ENCODE measurements at places on chromosomes 1 and 21. TPM values are rescaled to one million over a fixed set of nuclear protein-coding genes. Genes with fewer than 3 reads are reported as not detected.
A peak's percentile ranks its signal among the peaks of the same experiment; 100 is the strongest.

The FAM43B gene
- total RNA-seq: 0.25 TPM

The HTR6 gene
- not detected for total RNA-seq

The CLEC20A gene
- total RNA-seq: not detected

The CCDC27 gene
- 0.17 TPM for total RNA-seq

DNA sequence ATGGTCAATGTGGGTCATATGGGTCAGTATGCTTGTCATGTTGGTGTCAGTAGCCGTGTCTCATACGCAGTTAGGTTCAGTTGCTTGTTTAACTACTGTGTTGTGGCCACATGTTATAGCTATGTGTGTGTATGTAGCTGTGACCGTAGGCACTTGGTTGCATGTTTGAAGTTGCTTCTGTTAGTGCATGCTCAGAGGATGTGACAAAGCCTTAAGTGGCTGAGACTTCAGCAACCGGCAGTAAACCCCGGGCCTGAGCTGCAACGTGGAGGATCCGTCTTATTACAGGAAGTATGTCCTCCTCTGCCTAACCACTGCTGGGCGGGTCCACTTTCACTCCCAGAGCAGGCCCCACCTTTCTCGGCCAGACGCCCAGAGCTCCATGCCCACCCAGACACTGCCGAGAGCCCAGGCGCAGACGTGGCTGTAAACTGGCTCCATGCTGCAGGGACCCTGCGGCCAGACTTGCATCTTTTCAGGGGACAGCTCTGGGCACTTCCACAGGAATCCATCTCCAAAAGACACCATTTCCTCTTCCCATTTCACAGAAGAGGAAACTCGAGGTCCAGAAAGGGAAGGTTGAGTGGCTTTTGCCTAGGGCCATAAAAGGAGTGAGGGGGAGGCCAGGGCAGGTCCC, 2.2 kb downstream of the TCEA3 start:
- H3K4me3 ChIP-seq: peak overlapping the region; percentile 75
- peak; percentile 73 for DNase-seq
- no peaks in the 10 kb centered on the region for H3K36me3 ChIP-seq

DNA sequence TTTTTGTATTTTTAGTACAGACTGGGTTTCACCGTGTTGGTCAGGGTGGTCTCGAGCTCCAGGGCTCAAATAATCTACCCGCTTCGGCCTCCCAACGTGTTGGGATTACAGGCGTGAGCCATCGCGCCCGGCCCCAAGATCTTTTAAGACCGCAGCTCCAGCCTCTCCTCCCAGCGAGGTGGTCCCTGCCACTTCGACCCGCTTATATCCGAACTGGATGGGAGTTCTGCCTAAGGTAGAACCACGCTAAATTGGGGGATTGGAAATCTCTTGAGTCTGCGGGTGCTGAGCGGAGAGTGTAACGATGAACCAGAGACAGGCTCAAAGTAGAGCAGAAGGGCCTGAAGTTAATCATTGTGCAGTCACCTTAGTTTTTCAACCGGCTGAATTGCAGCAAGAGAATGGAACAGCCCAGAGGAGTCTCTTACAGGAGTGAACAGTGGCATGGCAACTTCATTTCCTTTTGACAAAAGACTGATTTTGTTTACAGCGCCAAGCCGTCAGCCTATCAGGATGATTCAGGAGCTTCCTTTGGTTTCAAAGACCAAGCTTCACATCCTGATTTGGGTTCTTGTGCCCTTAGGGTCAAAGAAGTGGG, 726 bp upstream of the CYB5R1 start:
- no peak for DNase-seq
- H3K27ac ChIP-seq: peak overlapping the region; percentile 99
- peaks cover 34% of the 10 kb centered on the region for H3K36me3 ChIP-seq
- H3K4me1 ChIP-seq: peaks cover 21% of the 10 kb centered on the region
- no peaks in the 10 kb centered on the region for H3K27me3 ChIP-seq

DNA sequence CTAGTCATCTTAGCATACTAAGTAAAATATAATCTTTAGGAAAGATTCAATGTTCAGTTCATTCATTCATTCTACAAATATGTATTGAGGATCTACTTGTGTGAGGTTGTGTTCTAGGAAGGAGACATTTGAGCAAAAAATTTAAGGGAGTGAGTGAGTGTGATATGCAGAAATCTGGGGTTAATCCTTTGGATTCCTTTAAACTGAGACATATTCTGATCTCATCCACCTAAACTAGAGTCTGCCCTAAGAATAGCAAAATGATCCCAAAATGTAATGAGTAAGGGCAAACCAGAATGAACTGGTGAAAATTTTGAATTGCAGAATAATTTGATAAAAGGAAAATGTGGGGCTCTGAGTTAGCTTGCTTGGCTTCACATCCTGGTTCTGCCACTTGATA, 8.6 kb downstream of the UBE2U start:
- no peak overlapping the region for H3K4me3 ChIP-seq
- H3K27ac ChIP-seq: no peak overlapping the region
- no peak for DNase-seq
- no peaks in the 10 kb centered on the region for H3K4me1 ChIP-seq

- no peaks in the 10 kb centered on the region for H3K4me1 ChIP-seq
- no peak overlapping the region for H3K27ac ChIP-seq
- no peaks in the 10 kb centered on the region for H3K36me3 ChIP-seq
- H3K4me3 ChIP-seq: no peak overlapping the region
These were observed 6.3 kb upstream of the KYAT3 start for GRCh38 chr1:88998716-88999115.

GRCh38 chr21:45054227-45054926, 20.0 kb upstream of the ADARB1 start:
- no peak for DNase-seq
- H3K27ac ChIP-seq: no peak overlapping the region
- H3K4me1 ChIP-seq: peaks cover 37% of the 10 kb centered on the region
- H3K4me3 ChIP-seq: no peak overlapping the region
- no peaks in the 10 kb centered on the region for H3K27me3 ChIP-seq
- H3K36me3 ChIP-seq: no peaks in the 10 kb centered on the region

GRCh38 chr1:29894311-29894710, 658.0 kb downstream of the PTPRU start:
- H3K4me3 ChIP-seq: no peak overlapping the region
- no peaks in the 10 kb centered on the region for H3K36me3 ChIP-seq
- H3K27me3 ChIP-seq: peaks cover 12% of the 10 kb centered on the region
- H3K27ac ChIP-seq: no peak overlapping the region
- DNase-seq: no peak

- no peak overlapping the region for H3K4me3 ChIP-seq
- DNase-seq: no peak
- peaks cover 73% of the 10 kb centered on the region for H3K4me1 ChIP-seq
- H3K27me3 ChIP-seq: no peaks in the 10 kb centered on the region
- no peaks in the 10 kb centered on the region for H3K36me3 ChIP-seq
These were observed 12.4 kb downstream of the GALNT2 start for GRCh38 chr1:230079199-230080024.

DNA sequence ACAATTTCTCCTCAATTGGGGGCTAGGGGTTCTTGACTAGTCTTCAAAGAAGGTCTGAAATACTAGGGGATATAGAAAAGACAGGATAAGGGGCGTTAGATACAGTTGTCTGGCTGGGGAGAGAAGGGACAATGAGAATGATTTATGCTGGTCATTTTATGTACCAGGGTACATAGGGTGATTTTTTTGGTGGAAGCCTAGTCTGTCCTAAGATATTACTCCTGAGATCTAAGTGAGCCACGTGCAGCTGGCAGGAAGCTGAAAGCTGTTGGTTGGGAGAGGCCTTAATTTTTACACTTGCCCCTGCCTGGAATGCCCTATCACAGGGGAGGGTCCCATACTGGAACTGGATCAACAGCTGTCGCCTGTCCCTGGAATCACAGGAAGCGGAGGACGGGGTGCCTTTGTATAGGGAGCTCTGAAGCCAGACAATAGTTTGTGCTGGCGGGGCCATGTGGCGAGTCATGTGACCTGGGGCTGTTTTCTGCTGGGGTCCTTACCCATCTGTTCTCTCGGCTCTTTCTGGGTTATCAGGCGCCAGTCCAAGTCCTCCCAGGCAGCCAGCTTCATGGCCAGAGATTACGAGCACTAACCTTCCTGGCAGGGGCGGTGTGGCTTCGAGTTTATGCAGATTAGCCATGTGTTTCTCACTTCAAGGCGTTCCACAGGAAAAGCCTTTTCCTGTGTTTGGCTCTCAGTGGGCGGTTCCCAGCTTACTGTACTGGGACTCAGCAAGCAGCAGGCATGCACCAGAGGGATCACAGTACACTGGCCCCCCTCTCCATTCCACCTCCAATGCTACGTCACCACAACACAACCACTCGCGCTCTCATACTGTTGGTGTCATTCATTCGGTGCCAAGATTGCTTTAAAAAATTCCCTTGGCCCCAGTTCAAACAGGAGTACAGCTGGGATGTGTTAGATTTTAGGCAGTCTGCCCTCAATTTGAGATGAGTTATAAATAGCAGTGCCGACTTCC, 27.5 kb downstream of the ARID1A start:
- peaks cover 6% of the 10 kb centered on the region for H3K36me3 ChIP-seq
- no peaks in the 10 kb centered on the region for H3K27me3 ChIP-seq
- peak overlapping the region; percentile 54 for H3K27ac ChIP-seq
- peaks cover 73% of the 10 kb centered on the region for H3K4me1 ChIP-seq
- H3K4me3 ChIP-seq: peak overlapping the region; percentile 20

- peaks cover 3% of the 10 kb centered on the region for H3K4me1 ChIP-seq
- peak overlapping the region; percentile 64 for H3K27ac ChIP-seq
- peak; percentile 72 for DNase-seq
- no peaks in the 10 kb centered on the region for H3K27me3 ChIP-seq
- no peaks in the 10 kb centered on the region for H3K36me3 ChIP-seq
These were observed 2.6 kb downstream of the ADAMTS5 start for GRCh38 chr21:26964170-26964778.

- H3K36me3 ChIP-seq: no peaks in the 10 kb centered on the region
- no peak for DNase-seq
- H3K4me1 ChIP-seq: no peaks in the 10 kb centered on the region
- H3K27me3 ChIP-seq: no peaks in the 10 kb centered on the region
- no peak overlapping the region for H3K27ac ChIP-seq
These were observed 29.8 kb upstream of the NLRP3 start for GRCh38 chr1:247386217-247386616.

- H3K4me3 ChIP-seq: no peak overlapping the region
- no peaks in the 10 kb centered on the region for H3K27me3 ChIP-seq
- no peaks in the 10 kb centered on the region for H3K4me1 ChIP-seq
- H3K27ac ChIP-seq: no peak overlapping the region
- H3K36me3 ChIP-seq: no peaks in the 10 kb centered on the region
These were observed 79.4 kb downstream of the S1PR1 start for GRCh38 chr1:101316256-101316655.

DNA sequence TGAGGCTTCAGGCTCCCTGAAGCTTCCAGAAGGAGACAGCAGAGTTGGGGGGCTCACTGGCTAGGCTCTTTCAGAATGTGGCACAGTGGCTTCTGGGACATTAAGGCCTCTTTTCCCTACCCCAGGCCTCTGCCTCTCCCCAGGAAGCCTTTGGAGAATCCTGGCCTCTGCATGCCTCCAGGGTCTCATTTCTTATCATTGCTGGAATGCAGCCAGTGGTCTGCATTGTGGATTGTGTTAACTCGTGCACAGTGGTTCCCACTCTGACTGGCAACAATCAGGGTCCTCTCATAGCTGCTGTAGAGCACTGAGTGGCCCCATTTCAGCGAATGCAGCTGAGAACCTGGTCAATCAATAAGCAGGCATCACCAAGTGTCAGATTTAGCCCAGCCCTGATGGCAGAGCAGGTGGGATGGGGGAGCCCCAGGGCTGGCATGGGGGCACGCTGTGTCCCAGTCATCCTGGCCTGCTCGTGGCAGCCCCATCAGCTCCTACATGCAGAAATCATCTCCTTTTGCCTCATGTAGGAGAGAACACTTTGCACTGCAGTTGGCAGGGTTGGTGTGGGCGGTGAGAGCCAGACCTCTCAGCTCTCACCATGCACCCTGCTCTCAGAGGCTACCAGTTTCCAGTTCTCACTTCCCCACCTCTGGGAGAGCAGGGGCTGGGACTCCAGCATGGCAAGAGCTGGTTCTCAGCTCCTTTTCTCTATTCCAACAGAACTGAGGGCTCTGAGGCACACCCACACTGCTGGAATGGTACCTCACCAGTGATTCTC, 13.4 kb downstream of the ADORA1 start:
- no peaks in the 10 kb centered on the region for H3K4me1 ChIP-seq
- DNase-seq: no peak
- H3K27ac ChIP-seq: no peak overlapping the region
- H3K4me3 ChIP-seq: no peak overlapping the region

GRCh38 chr1:28296401-28297261, 32.2 kb upstream of the MED18 start:
- peaks cover 2% of the 10 kb centered on the region for H3K27me3 ChIP-seq
- no peak overlapping the region for H3K4me3 ChIP-seq
- DNase-seq: no peak
- H3K27ac ChIP-seq: no peak overlapping the region

DNA sequence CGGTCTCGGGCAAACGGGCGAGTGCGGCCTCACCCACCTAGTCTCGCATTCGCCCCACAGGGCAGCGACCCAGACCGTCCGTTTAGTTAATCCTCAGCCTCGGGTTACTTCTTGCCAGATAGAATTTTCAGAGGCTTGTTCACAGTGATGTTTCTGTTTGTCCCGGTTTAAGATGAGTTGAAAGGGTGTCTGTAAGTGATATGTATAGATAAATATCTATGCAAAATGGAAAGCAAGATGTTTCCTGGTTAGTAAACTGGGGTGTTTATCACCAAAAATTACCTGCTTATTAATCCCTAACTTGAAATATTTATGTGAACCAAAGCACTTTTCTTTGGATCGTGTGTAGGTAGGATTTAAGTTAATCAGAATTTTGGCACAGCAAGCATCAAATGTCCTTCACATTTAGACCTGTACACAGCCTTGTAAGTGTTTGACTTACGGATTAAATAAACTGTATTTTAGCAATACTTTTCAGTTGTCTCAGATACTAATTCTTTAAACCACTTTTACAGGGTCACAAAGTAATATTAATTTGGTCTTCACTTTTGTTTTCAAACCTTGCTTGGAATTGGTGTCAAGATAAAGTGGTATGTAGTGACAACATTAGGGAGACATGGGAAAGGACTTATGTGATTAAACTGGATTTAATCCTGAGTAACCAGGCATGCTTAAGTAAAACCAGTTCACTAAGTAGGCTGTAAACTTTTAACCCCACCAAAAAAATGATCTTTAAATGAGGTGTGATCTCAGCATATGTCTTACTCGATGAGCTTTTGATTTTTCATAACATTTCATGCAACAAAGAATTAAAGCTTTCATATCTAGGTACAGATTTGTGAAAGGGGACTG, 914 bp downstream of the ZNF326 start:
- no peak for DNase-seq
- H3K27ac ChIP-seq: peak overlapping the region; percentile 95
- H3K4me1 ChIP-seq: peaks cover 31% of the 10 kb centered on the region
- peak overlapping the region; percentile 89 for H3K4me3 ChIP-seq
- H3K27me3 ChIP-seq: no peaks in the 10 kb centered on the region

DNA sequence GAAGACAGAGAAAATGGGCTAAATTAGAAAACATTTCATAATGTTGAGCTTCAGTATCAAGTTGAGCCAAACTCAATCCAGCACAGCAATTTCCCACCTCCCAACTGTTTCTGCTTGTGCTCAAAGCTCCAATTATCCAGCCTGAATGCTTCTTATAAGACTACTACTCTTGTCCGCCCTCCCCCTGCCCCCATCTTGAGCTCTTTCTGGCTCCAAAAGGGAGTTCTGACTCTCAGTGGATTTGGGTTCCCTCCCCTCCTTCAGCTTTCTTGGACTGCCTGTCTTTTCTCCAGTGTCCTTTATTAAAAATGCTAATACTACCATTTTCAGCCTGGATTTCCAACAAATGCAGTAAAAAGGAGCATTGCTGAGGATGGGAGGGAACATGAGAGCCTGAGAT, 174.8 kb downstream of the ASTN1 start:
- H3K4me1 ChIP-seq: no peaks in the 10 kb centered on the region
- DNase-seq: no peak
- H3K4me3 ChIP-seq: no peak overlapping the region

GRCh38 chr1:100752791-100753190, 33.2 kb downstream of the VCAM1 start:
- no peaks in the 10 kb centered on the region for H3K36me3 ChIP-seq
- H3K4me3 ChIP-seq: no peak overlapping the region
- DNase-seq: no peak

Data from psoas muscle (tissue), 8 donors.